ENCODE measurements at places on chromosomes 3 and 15. TPM values are rescaled to one million over a fixed set of nuclear protein-coding genes. Genes with fewer than 3 reads are reported as not detected.

Gene CCDC39
- total RNA-seq: under 0.01 TPM

Gene LRRIQ4
- under 0.01 TPM for total RNA-seq

Gene SERPINI2
- not detected for total RNA-seq

Gene DYNC1LI1
- 30.0 TPM for total RNA-seq

Gene MCCC1
- total RNA-seq: 29.1 TPM

Gene PLSCR2
- not detected for total RNA-seq

Gene RETNLB
- not detected for total RNA-seq

DNA sequence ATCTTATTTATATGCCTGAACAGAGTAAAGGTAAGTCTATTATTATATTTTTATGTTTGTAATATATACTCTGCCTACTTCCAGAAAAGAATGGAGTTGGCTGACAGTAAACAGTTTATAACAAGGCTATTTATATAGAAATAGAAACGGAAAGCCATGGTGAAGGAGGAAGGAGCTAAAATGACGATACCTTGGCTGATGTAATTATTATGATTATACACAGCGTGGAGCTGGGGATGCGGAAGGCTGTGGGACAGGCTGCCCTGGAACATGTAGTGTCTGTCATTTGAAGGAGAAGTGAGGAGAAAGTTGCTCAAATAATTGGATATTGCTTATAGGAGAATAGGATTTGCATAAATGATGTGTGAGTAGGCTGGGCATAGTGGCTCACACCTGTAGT lies 37.8 kb downstream of the CEMIP start:
- no peak for DNase-seq
- peaks cover 14% of the 10 kb centered on the region for H3K36me3 ChIP-seq
- no peak overlapping the region for H3K4me3 ChIP-seq
- H3K27me3 ChIP-seq: no peaks in the 10 kb centered on the region
- H3K27ac ChIP-seq: no peak overlapping the region

DNA sequence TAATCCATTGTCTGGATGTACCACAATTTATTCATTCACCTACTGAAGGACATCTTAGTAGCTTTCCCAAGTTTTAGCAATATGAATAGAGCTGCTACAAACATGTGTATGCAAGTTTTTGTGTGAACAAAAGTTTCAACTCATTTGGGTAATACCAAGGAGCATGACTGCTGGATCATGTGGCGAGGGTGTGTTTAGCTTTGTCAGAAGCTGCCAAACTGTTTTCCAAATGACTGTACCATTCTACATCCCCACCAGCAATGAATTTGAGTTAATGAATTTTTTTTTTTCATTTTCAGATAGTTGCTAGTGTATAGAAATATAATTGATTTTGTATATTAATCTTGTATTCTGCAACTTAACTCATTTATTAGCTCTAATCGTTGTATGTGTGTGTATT lies 20.0 kb upstream of the ELP6 start:
- H3K36me3 ChIP-seq: no peaks in the 10 kb centered on the region
- no peaks in the 10 kb centered on the region for H3K4me1 ChIP-seq
- H3K27ac ChIP-seq: no peak overlapping the region

- no peaks in the 10 kb centered on the region for H3K36me3 ChIP-seq
- no peak overlapping the region for H3K27ac ChIP-seq
- DNase-seq: no peak
These were observed 32.7 kb upstream of the OSTN start for GRCh38 chr3:191166368-191166767.

DNA sequence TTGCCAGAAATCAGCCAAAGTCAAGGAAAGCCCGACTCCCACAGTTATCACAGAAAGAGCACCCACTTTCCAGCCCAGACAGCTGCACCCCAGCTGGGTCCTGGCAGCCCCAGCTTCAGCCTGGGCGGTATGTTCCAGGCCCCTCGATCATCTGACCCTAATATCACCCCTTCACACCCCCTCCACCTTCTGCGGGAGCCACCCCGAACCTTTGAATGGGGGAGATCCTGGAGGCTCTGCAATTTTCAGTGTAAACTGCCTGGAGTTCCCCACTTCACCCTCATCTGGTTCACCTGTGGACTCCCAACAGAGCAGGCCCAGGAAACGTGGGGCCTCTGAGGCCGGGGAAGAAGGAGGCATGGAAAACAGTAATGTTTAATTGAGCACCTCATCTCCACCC lies 5.9 kb downstream of the PRSS50 start:
- no peak overlapping the region for H3K4me3 ChIP-seq
- no peaks in the 10 kb centered on the region for H3K4me1 ChIP-seq
- H3K36me3 ChIP-seq: no peaks in the 10 kb centered on the region
- H3K27ac ChIP-seq: no peak overlapping the region
- peaks cover 3% of the 10 kb centered on the region for H3K27me3 ChIP-seq
- DNase-seq: no peak

- no peak for DNase-seq
- H3K4me3 ChIP-seq: no peak overlapping the region
- H3K36me3 ChIP-seq: peaks cover 18% of the 10 kb centered on the region
- H3K4me1 ChIP-seq: peaks cover 63% of the 10 kb centered on the region
- peak overlapping the region; percentile 75 for H3K27ac ChIP-seq
- H3K27me3 ChIP-seq: no peaks in the 10 kb centered on the region
These were observed 27.5 kb downstream of the SMAD3 start for GRCh38 chr15:67092752-67093503.

DNA sequence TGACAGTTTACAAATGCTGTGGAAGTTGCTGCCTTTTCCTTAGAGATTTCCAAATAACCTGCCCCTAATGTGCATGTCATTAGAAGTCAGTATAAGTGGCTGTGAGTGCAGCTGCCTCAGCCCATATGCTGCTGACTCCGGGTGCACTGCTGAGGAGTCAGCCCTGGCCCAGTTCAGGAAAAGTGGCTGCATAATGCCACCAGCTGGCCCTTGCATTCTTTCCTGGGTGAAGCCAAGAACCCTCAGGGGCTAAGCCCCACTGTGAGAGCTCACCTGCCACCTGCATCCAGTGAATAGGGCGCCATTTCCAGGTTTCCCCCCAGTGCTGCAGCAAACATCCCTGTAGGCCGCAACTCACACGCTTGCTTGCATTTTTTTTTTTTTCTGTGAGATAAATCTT lies 139.9 kb downstream of the TJP1 start:
- no peaks in the 10 kb centered on the region for H3K27me3 ChIP-seq
- peaks cover 2% of the 10 kb centered on the region for H3K4me1 ChIP-seq
- no peak overlapping the region for H3K4me3 ChIP-seq
- DNase-seq: no peak
- H3K36me3 ChIP-seq: no peaks in the 10 kb centered on the region

- no peak overlapping the region for H3K4me3 ChIP-seq
- DNase-seq: no peak
- peaks cover 9% of the 10 kb centered on the region for H3K4me1 ChIP-seq
These were observed 91.0 kb downstream of the RAD18 start for GRCh38 chr3:8872261-8872660.

DNA sequence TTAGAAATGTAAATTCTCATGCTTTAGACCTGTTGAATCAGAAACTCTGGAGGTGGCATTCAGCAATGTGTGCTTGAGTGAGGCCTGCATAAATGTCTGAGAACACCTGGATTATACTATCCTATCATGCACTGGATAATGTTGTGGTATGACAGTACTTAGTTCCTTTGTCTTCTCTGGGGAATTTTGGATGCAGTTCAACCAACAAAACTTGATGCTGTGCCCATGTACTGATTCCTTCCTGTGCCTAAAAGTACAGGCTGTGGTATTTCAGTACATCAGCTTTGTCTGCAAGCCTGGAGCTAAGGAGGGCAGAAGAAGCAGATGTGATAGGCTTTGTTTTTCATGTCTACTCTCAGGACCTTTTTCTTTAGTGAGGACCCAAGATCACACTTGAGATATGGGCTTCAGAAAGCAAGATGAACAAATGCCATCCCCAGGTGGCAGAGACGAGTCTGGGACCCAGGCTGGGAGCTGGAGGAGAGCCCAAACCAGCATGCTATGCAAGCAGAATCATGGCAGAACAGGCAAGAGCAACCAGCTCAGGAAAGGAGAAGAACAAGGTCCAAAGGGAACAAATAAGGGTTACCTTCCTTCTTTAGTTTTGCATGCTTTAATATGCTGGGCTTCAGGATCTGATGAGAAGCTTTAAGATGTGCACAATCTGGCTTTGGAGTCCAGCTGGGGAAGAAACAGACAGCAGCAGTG lies 124.7 kb downstream of the MYRIP start:
- no peaks in the 10 kb centered on the region for H3K27me3 ChIP-seq
- no peak for DNase-seq
- no peaks in the 10 kb centered on the region for H3K36me3 ChIP-seq
- H3K27ac ChIP-seq: no peak overlapping the region

DNA sequence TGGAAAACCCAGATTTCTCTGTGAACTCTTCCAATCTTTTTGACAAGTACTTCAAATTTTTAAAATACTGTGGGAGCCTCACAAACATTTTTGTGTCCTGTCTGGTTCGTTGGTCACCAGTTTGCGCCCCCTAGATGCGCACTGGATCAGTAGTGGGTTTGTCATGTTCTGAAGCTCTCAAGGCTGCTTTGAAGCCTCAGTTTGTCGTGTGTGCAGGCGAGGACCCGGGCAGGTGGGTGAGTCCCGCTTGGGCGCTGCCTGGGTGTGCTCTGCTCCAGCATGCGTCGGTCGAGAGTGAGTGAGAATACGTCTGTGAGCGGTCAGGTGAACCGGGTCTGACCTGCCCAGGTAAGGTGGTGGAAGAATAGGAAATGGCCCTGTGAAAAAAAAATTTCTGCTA lies 17.3 kb upstream of the AEN start:
- peaks cover 33% of the 10 kb centered on the region for H3K27me3 ChIP-seq
- H3K27ac ChIP-seq: no peak overlapping the region
- H3K36me3 ChIP-seq: no peaks in the 10 kb centered on the region

DNA sequence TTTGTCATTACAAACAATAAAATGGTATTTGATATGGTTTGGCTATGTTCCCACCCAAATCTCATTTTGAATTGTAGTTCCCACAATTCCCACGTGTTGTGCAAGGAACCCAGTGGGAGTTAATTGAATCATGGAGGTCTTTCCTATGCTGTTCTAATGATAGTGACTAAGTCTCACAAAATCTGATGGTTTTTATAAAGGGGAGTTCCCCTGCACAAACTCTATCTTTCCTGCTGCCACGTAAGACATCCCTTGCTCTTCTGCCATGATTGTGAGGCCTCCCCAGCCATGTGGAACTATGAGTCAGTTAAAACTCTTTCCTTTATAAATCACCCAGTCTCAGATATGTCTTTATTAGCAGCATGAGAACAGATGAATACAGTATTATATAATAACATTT lies 15.4 kb upstream of the AADAC start:
- H3K27me3 ChIP-seq: no peaks in the 10 kb centered on the region
- H3K36me3 ChIP-seq: no peaks in the 10 kb centered on the region
- peak; percentile 28 for DNase-seq
- H3K4me3 ChIP-seq: no peak overlapping the region
- H3K27ac ChIP-seq: no peak overlapping the region

- H3K27ac ChIP-seq: peak overlapping the region; percentile 62
- peak; percentile 80 for DNase-seq
- H3K36me3 ChIP-seq: no peaks in the 10 kb centered on the region
- H3K27me3 ChIP-seq: no peaks in the 10 kb centered on the region
- no peak overlapping the region for H3K4me3 ChIP-seq
These were observed 34.1 kb downstream of the ZNF710 start for GRCh38 chr15:90035095-90035839.

DNA sequence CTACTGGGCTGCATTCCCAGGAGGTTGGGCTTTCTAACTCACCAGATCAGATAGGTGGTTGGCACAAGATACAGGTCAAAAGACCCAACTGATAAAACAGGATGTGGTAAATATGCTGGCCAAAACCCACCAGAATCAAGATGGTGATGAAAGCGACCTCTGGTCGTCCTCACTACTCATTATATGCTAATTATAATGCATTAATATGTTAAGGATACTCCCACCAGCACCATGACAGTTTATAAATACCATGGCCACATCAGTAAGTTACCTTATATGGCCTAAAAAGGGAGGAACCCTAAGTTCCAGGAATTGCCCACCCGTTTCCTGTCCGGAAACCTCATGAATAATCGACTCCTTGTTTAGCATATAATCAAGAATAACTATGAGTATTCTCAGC lies 31.6 kb downstream of the CFAP44 start:
- H3K27me3 ChIP-seq: no peaks in the 10 kb centered on the region
- no peaks in the 10 kb centered on the region for H3K4me1 ChIP-seq
- no peak overlapping the region for H3K27ac ChIP-seq
- no peaks in the 10 kb centered on the region for H3K36me3 ChIP-seq
- no peak overlapping the region for H3K4me3 ChIP-seq
- peak; percentile 59 for DNase-seq

GRCh38 chr15:42608752-42609488 lies 33.5 kb downstream of the STARD9 start:
- H3K27ac ChIP-seq: no peak overlapping the region
- no peaks in the 10 kb centered on the region for H3K27me3 ChIP-seq
- no peaks in the 10 kb centered on the region for H3K36me3 ChIP-seq
- H3K4me1 ChIP-seq: peaks cover 4% of the 10 kb centered on the region

Measured in fibroblast of lung (primary cell).